Common myeloid progenitor, CD34-positive (primary cell): ENCODE measurements at places on chromosomes 3 and 15.

- DNase-seq = no peak
These were observed 4.3 kb downstream of the SLC6A20 start for GRCh38 chr3:45792036-45792435.

GRCh38 chr3:67937498-67938118 lies 283.2 kb upstream of the SUCLG2 start:
- no peak for DNase-seq

DNA sequence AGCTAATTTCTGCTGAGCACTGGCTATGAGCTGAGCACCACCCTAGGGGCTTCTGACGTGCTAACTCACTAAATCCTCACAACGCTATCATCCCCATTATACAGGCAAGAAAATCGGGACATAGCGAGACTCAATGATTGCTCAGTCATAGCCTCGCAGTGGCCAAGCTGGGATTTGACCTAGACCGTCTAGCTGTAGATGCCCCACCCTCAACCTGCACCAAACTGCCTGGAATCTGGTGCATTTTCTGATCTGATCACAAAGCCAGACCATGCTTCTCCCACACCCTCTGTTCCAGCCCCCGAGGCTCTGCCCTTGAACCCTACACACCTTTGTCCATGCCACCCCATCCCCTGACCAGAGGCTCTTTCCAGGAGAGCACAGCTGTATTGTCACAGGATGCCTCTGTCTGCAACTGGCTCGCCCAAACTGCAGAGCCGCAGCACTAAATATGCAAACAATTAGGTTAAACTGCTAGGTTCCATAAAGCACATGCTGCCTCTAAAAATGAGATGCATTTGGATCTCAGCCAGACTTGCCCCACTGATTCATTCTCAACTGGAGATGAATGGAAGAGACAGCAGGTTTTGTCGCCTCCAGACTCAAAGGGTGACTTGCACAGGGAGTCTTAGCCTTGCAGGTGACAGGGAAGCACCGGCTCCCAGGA lies 95.2 kb downstream of the NUP210 start:
- no peak for DNase-seq

DNA sequence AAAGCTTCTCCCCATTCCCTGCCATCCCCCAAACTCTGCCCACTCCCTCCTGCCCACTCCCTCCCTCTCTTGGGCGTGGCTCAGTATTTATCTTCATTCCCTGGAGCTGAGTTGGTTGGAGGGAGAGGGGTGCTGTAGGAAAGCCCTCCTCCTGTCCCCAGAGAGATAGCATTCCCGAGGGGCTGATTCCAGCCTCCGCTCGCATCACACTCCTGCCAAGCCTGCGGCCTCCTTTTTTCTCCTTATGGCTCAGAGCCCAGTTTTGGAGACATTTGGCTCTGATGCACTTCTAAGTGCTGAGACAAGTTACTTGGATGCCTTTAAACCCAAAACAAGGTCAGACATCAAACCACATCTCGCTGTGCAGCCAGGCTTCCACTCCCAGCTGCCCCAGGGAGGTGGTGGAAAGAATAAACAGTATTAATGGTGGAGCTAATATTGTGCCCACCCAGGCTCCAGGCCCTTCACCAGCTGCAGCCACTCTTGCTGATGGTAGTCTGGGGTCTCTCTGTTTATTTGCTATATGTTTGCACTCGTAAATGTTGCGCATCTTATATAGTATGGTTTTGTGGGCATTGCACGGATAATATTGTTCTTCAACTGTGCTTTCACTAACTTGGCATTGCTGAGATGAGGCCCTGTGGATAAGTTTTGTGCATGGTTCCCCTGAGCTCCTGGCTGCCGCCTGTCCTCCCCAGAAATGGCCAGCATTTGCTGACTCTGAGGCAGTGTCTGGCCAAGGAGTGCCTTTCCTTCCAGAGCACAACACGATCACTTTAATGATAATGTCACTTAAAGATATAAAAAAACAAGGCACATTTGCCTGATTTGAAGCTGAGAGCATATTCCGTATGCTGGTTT lies 157.2 kb downstream of the LRRC28 start:
- no peak for DNase-seq

DNA sequence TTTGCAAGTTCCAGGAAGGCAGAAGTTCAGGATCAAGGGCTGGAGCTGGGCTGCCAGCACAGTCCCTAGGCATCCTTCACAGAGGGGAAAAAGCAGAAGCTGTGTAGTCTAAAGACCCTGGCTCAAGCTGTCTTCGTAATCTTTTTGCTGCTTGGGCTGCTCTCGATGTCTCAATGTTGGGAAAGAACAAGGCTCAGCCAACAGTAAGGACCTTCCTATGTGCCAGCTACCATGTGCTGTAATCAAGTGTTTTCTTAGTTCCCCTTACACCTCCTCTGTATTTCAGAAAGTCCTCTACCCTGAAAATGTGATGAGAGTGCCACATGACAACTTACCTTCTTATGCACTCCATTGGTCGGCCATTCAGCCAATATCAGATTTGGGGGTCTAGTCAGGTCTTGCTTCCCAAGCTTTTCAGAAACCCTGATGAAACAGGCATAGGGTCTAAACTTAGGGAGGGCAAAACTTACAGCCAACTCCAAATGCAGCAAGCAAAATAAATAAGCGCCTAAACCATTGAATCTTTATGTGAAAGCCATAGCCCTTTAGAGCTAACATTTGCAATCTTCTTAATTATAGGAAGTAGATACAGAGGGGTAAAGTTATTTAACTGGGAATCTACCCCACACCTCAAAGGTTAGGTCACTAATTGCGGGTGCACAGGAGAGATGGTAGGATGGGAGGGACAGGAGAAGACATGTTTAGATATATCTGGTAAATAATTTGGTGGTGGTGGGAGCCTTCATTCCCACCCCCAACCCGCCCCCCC lies 1.2 kb upstream of the EDEM1 start:
- DNase-seq = peak; percentile 66

DNA sequence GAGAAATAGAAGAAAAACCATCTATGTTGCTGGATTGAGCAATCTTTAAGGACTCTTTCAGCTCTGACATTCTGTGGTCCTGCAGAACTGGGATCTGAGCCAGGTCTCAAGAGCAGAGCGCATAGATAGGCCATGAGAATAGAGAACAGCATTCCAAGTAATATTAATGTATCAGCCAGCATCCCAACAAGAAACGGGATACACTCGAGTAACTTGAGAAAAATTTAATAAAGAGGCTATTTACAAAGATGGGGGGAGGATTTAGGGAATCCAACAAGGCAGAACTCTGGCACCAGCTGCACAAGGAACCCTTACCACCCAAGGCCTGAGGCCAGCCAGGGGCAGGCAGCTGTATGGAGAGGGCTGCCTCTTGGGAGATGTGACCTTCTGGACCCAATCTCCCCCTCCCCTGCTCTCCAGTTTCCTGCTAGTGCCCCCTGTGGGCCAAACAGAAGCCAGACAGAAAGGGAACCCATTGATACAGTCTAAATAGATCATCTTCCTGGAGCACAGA lies 8.2 kb downstream of the TMOD2 start:
- no peak for DNase-seq

DNA sequence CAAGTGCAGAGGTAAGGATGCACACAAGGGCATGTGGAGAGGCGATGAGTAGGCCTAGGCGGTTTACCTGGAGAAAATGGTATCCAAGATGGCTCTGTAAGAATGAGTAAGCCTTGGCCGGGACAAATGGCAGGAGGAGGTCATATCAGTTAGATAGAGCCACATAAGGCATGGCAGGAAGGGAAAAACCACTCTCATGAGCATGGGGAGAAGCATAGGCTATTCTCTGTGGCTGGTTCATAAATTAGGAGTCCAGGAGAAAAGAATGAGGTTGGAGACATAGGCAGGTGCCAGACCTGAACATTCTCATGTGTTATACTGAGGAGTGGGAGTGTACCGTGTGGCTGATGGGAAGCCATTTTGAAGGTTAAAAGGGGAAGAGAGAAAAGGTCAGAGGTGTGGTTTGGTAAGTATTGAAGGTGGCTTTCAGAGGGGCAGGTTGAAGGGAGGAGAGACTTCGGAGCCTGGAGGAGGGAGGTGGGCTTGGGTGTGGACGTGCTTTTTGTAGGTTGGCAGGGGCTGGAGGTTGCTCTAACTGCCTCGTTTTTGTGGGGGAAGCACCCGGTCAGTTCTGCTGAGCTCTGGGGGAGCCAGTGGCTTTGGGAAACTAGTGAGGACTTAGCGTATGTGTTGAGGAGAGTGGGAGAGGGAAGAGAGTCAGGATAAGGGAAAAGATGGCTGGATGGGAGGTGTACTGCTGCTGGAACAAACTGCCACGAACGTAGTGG lies 4.6 kb upstream of the FAM43A start:
- DNase-seq = no peak

DNA sequence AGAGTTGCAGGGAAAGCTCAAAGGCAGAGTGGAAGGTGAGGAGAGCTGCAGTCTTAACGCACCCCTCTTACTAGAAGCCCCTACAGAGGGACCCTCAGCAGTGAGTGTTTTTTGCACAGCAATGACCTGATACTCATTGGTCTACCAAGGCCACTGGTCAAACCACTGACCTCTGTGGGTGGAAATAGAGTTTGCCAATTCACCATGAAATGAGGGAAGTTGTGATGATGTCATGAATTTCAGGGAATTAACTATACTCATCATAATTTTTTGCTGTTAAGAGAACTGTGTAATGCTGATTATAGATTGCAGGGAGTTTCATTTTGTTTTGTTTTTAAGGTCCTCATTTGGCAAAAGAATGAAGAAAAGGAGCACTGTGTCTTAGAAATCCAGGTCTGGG lies 101.7 kb upstream of the SMAD3 start:
- no peak for DNase-seq

DNA sequence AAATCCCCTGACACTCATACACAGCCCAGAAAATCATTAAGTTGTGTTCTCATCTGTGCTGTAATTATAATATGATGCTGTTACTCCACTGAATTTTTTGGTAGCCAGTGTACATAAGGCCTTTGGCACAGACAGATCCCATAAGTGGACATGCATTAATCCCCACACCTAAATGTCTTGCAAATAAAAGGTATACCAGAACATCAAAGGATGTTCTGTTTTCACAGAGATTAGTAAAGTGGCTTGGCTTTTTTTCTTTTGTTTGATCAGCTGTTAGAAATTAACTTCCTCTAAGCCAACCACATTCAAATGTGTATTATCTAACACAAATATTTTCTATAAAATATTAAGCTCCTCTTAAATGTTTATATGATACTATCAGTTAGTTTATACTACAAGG lies 2.7 kb downstream of the SST start:
- no peak for DNase-seq

DNA sequence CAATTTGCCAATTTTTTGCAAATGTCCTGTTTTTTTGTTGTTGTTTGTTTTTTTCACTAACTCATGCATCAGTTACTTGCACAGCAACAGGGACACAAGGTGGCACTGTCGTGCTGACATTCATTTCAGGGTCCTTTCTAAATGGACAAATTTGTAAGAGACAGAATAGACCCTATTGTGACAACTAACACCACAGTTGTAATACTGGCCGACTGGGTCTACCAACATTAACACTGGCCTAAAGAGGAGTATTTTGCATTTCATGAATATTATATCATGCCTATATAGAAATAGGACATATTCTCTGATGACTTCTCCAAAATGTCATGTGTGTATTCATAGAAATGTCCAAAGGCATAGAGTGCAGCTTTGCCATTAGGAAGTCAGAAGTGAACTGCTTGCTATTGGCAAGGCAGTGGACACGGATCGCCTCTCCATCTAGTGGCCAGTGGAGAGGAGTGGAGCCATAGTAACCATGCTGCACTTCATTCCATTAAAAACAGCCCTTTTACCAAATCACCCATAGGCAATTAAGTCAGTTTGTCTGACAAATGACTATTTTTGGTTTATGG lies 54.8 kb downstream of the ZBTB20 start:
- peak; percentile 84 for DNase-seq

GRCh38 chr3:194313560-194314387 lies 37.4 kb downstream of the CPN2 start:
- no peak for DNase-seq
